ENCODE measurements at places on chromosomes 4 and X.
A peak's percentile ranks its signal among the peaks of the same experiment; 100 is the strongest.

- no peak for DNase-seq
Measured at GRCh38 chr4:184171011-184171410, 46.7 kb downstream of the ENPP6 start.

DNA sequence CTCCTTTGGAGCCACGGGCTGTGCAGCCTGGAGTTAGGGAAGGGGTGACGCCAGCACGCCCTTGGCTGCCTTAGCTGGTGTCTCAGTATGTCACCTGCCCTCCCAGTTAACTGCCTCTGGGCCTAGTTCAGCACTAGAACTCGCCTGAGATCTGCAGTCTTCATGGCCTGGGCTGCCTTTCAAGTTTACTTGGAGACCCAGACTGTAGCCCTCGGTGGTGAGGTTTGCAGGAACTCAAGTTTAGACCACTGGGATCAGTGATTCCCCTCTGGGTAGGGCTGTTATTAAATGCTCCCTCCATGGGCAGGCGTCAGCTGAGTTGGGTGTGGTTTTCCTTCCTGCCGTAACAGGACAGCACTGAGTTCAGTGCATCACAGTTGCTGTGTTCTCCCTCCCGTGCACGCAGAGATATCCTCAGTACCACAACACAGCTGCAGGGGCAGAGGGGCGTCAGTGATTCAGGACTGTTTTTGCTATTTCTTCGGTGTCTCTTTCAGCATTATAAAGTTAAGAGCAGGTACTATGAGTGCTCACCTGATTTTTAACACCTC lies 30.5 kb downstream of the PLAC8 start:
- no peak for DNase-seq

DNA sequence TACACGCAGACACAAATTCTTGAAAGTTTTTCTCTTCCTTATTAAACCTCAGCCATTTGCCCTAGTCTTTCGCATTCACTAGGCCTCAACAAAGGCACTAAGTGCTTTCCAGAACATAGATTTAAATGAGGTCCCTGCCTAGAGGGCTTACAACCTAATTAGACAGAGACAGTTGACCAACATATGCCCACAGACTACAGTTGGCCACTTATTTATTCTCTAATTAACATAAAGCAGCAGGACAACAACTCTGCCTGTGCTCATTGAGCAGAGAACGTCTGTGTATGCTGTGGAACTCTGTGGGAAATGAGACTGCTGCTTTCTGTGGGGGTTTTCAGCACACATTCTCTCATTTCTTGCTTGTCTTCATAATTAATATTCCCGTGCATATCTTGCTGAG lies 303.0 kb upstream of the TACR3 start:
- no peak for DNase-seq

DNA sequence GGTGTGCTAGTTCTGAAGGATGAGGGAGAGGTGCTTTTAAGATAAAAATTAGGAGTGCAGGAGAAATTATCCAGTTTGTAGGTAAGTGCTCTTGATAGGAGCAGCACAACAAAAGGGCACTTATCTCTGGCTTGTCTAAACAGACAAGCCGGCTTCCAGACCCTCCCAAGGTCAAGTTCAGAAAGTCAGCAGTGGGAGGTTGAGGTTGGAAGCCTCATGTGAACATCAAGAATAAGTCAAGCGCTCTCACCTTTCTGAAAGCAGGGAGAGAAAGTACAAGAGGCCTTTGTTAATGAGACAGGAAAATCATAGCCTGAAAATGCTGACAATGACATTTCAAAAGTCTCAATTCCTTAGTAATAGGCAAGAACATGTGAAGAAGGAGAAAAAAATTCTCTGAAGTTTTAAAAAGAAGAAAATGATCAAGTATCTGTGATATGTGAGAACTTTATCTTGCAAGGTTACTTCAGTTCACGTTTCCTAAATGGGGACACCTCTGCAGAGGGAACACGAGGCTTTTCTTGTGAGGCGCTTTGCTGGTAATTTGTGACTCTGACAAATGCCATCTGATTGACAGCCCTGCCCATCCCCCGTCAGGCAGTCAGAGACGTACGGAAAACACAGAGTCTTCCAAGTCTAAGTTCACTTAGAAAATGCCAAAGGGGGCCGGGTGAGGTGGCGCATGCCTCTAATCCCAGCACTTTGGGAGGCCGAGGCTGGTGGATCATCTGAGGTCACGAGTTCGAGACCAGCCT lies 62.2 kb downstream of the TIGD2 start:
- DNase-seq = no peak

DNA sequence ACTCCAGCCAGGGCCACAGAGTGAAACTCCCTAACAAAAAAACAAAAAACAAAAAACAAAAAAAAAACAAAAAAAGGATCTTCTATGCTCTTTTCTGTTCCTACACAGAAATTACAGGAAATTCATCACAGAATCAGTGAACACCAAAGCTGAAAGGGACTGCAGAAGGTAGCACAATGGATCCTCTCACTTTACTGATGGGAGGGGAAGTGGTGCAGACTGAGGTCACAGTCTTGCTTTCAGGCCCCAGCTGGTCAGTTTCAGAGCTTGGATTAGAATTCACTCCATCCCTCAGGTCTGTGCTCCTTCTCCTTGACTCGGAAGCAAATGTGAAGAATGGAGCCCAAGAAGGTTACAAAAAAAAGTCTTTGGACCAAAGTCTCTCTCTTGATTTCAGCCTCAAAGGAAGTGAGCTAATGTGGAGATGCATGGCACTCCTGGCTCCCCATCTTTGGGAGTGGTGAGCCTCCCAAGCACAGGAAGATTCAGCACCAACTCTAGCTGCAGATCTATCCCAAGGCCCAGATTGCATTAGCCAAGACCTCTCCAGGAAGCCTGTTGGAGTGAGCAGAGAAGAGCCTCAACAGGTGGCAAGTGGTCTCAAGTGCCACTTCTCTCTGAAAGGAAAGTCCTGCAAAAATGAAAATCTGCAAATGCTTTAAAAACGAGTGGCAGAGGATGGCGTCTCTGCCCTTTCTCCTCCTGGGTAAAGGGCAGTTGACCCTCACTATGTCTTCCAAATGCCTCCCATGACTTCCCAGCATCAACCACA lies 176.0 kb downstream of the MAML3 start:
- DNase-seq = no peak

DNA sequence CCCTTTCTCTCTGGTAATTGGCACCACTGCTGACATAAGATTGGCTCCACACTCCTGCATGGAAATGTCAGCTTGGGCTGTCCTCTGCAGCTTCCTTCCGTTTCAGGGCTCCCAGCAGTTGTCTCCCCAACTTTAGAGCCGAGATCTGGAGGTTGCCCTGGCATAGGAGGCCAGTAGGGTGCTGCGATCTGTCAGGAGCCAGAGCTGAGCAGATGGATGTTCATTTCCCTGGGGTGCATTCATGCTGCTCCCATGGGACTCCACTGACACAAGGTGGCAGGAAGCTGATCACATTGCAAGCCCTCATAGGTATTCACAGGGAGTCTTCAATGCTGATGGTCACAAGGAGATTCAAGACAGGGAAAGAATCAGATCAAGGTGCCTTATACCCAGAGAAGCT lies 116.6 kb upstream of the RAI2 start:
- DNase-seq = no peak

- no peak for DNase-seq
Measured at GRCh38 chrX:11579636-11580600, 85.8 kb downstream of the ARHGAP6 start.

- no peak for DNase-seq
Measured at GRCh38 chrX:113962343-113962742, 621.5 kb upstream of the HTR2C start.

DNA sequence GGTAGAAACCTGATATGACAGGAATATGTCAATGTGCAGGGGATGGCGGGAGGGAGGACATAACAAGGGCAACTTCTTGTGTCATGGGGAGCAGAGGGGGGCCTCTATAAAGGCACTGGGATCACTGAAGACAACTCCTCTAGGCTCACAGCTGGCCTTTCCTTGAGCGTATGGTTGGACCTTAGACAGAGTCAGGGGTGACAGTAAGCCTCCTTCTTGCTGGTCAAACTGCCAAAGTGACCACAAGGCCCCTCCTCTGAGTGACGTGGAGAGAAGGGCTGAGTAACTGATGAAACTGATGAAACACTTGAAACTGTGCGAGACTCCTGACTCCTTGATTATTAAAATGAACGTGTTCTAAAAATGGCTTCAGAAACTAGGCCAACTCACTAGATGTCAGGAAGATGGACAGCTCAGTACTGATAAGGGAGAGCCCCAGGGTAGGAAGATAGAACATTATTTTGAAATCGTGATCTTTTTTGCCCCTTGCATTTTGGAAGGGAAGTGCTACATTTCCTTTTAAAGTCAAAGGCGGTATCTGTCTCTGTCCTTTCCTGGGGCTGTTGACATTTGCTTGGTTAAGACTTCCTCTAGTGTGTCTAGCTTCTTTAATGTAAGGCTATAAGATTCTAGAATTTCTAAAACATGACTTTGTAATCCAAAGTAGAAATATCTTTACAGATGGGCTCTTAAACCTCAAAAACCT lies 1.6 kb downstream of the RAB33A start:
- DNase-seq = no peak

- no peak for DNase-seq
Measured at GRCh38 chr4:143599827-143600226, 86.3 kb downstream of the SMARCA5 start.

DNA sequence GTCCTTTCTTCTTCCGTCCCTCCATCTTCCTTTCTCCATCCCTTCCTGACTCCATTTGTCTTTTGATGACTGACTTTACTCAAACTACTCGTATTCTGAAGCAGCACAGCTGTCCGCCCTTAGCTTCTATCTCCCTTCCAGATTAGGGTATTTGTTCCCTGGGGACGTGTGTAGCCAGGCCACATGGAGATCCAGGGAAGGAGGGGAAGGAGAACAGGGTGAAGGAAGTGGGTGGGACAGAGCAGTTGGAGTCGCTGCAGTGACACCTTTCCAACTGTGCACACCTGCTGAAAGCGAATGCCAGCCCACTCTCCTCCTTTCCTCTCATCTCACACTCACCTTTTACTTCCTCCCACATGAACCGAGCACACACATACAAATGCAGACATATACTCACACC lies 323.8 kb downstream of the DCTD start:
- DNase-seq = no peak

- no peak for DNase-seq
Measured at GRCh38 chr4:177667687-177668086, 225.4 kb upstream of the AGA start.

DNA sequence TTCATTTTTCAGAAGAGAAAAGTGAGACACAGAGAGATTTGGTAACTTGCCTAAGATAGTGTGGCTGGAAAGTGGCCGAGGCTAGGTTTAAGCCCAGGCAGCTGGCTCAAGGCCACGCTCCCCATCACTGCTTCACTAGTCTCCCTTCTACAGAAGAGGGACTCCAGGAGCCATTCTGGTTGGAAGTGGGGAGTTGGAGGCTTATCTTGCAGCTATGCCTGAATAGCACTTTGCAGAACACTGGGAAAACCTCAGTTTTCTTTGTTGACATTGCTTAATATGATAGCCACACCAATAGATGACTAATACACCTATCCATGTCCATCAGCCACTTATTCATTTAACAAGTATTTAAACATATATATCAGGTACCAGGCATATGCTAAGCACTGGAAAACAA lies 18.5 kb downstream of the LRRC66 start:
- DNase-seq = no peak

- no peak for DNase-seq
Measured at GRCh38 chr4:108465886-108466500, 154.4 kb upstream of the RPL34 start.

DNA sequence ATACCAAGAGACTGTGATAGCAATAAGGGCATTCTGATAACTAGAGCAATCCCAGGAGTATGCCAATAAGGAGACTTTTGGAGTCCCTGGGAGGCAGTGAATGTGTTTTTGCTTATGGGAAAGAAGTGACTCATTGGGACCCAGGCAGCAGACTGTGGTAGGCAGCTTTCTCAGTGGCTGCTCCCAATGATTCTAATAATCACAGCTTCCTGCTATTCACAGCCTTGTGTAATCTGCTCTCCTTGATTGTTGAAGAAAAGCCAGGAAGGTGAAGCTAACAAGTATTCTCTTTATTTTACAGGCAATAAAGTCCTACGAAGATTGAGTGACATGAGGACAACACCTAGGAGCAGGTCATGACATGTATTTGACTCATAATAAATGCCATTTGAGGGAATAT lies 70.3 kb upstream of the DDX60 start:
- no peak for DNase-seq

GRCh38 chr4:123559955-123560871 lies 163.6 kb downstream of the SPRY1 start:
- no peak for DNase-seq

- no peak for DNase-seq
Measured at GRCh38 chr4:71775449-71775848, 8.4 kb downstream of the GC start.

DNA sequence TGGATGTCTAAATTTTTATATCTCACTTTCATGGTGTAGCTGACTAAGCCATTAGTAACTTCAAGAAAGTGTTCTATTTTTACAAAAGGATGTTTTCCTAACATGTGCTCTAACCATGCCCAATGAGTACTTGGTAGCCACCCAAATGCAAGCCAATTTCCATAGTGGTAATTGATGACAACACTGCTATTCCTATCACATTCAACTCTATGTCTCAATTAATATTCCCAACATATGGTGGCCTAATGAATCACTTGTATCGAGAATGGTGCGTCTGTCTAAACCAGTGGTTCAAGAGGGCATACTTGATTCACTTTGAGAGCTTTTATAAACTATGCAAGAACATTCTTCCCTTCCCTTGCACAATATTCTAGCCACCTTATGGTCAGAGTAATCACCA lies 112.9 kb upstream of the GPRIN3 start:
- no peak for DNase-seq

- DNase-seq = no peak
Measured at GRCh38 chrX:40628506-40628905, 5.3 kb downstream of the MPC1L start.

DNA sequence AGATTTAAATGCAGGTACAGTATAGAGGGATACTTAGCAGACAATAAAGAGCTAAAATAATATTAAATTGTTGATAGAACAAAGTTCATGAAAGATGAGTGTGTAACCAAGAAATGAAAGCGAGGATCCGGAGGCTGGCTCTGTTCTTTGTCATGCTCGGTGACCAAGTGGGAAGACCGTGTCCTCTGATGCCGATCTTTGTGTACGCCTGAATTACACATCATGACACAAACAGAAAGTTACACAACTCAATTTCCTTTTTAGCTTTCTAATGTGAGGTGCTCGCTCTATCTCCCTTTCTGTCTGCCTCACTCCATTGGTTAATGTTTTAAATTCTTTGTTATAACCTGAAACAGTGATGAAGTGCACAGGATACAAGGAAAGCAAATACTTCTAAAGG lies 114.8 kb upstream of the NEIL3 start:
- DNase-seq = no peak

DNA sequence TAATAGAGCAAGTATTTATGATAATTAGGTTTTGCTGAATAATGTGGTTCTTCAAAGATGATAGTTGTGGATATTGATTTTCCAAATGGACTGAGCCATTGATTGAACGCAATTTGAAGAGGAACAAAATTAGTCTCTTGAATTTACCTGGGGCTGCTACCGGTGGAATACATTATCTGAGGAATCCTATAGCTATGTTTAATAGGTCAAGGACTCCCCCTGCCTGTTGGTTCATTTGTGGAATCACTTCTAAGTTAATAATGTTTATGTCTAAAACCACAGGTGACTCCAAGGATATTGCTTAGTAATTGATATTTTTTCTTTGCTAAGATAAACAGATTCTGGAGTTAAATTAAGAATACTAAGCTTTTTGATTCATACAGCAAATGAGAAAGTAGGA lies 576.0 kb upstream of the PABPC4L start:
- peak; percentile 1 for DNase-seq

- no peak for DNase-seq
Measured at GRCh38 chr4:169017971-169018370, 7.9 kb upstream of the CBR4 start.
